ENCODE measurements at places on chromosomes 11 and 22. TPM values are rescaled to one million over a fixed set of nuclear protein-coding genes. Genes with fewer than 3 reads are reported as not detected.

DNA sequence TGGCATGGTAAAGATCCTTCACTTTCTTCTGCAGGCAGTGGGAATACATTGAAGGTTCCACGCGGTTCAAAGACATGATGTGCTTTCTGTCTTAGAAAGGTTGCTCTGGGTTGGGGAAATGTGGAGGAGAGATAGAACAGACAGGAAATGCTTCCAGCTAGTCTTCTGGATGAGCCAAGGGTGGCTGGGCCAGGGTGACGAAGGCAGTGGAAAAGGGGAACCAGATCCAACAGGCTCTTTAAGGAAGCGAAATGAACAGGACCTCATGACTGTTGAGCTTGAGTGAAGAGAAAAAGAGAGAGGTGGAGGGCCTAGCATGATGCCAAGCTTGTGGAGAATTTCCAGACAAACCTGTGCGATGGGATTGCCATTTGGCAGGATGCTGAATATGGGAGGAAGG lies 56.4 kb upstream of the LMO1 start:
- no peak for DNase-seq

- no peak for DNase-seq
Observed at GRCh38 chr22:17823964-17824363, 49.7 kb upstream of the BID start.

- no peak for DNase-seq
Observed at GRCh38 chr11:19595840-19596751, 116.5 kb upstream of the NAV2 start.

GRCh38 chr22:38863531-38864131 lies 8.4 kb downstream of the CBX6 start:
- no peak for DNase-seq

GRCh38 chr11:86941077-86941870 lies 13.9 kb downstream of the FZD4 start:
- DNase-seq = no peak

DNA sequence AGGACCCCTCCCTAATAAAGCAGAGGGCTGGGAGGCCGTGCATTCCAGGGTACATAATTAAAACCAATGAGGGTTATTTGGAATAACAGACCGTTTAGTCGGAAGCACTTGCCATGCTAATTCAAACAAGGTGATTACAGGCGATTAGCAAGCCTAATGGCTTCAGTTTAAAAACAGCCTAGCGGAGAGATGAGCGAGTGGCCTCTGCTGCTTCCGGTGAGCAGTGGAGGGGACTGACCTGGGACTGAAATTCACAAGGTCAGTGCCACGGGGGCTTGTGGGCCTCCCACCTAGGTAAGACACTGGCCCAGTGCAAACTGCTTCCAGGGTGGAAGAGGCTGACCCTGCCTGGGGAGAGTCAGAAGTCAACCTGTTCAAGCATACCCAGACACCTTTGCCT lies 56.8 kb upstream of the ALX4 start:
- DNase-seq = no peak

- no peak for DNase-seq
Observed at GRCh38 chr22:48424201-48424627, 1403.5 kb downstream of the BRD1 start.

TCP11L1 gene
- polyA plus RNA-seq = 3.2 TPM

GRCh38 chr22:49659281-49659923 lies 168.3 kb downstream of the BRD1 start:
- no peak for DNase-seq

TENM4 gene
- 7.3 TPM for polyA plus RNA-seq

GRCh38 chr22:35313311-35314121 lies 13.8 kb downstream of the TOM1 start:
- DNase-seq = no peak

- no peak for DNase-seq
Observed at GRCh38 chr11:119047205-119047604, 9.8 kb downstream of the HYOU1 start.

OR51B5 gene
- polyA plus RNA-seq = not detected

CCDC73 gene
- polyA plus RNA-seq = 0.06 TPM

CHST1 gene
- polyA plus RNA-seq = 2.1 TPM

DNA sequence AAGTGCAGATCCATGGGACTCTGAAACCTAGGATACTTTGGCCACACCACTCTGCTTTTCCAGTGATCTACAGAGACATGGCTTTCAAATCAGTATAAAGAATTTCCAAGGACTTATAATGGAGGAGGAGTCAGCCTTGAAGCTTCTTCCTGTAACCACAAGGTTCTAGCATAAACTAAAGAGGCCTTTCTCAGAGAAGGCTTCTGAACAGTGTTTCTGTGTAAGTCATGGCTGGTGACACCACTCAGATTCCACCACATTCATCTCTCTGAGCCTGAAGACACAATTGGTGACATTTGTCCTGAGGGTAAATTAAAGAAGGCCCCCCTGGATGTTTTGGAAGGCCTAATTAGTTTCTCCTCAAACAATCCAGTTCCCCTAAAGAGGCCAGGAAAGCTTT lies 29.0 kb upstream of the ADORA2A start:
- no peak for DNase-seq

- DNase-seq = no peak
Observed at GRCh38 chr11:66007201-66007634, 4.6 kb upstream of the CST6 start.

DNA sequence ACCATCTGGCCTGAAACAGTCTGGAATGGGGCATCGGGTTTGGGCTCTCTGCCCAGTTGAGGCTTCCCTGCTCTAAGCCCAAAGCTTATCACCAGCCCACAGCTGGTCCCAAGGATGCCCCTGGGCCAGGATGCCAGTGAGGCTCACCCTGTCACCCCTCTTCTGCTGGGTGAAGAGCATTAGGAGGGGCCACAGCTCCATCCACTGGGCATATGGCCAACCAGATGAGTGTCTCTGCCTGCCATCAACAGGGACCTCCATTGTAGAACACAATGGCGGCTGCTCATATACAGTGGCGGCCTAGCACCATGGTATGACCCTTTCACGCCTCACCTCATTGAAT lies 5.6 kb downstream of the CHST1 start:
- no peak for DNase-seq

- no peak for DNase-seq
Observed at GRCh38 chr11:117986981-117987574, 884 bp downstream of the IL10RA start.

OR5D14 gene
- polyA plus RNA-seq = not detected

TTC36 gene
- 0.40 TPM for polyA plus RNA-seq

ANKRD49 gene
- 35.2 TPM for polyA plus RNA-seq

SLC22A25 gene
- not detected for polyA plus RNA-seq

TMEM45B gene
- polyA plus RNA-seq = 0.11 TPM

- no peak for DNase-seq
Observed at GRCh38 chr11:83990160-83990733, 704.1 kb upstream of the CCDC90B start.

SULT4A1 gene
- 4.7 TPM for polyA plus RNA-seq

DNA sequence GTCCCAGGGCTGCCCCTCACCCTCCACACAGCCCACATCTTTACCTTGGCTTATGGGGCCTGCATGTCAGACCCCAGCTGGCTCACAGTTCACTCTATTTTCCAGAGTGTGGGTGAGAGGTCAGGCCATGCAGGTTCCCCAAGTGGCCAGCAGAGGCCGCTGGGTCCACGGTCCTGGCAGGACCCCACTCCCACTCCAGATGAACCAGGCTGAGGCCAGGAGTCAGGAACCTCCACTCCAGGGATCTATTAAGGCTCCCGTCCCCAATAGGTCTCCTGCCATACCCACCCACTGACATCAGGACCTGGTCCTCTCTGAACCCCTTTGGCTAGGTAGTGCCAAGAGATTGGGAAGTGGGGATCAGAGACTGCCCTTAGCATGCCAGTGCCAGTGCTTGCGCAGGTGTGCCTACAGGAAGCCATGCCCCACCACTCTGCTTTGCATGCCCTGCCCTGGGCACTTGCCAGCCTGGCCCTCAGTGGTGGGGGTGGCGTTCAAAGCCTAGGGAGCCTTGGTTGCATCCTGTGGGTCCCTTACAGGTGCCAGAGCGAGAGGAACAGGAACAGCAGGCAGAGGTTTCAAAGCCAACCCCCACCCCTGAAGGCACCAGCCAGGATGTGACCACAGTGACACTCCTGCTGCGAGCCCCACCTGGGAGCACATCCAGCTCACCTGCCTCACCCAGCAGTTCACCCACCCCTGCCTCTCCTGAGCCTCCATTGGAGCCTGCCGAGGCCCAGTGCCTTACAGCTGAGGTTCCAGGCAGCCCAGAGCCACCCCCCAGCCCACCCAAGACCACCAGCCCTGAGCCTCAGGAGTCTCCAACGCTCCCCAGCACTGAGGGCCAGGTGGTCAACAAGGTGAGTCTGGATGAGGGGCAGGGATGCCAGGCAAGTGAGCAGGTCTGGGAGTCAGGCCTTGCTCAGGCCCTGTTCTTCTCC lies 8.3 kb downstream of the SMTN start:
- peak; percentile 59 for DNase-seq

SELENOM gene
- polyA plus RNA-seq = 50.8 TPM

- DNase-seq = no peak
Observed at GRCh38 chr22:20963201-20964052, 3.6 kb upstream of the AIFM3 start.

OR5M3 gene
- polyA plus RNA-seq = not detected

GRCh38 chr22:23036684-23037428 lies 33.5 kb upstream of the GNAZ start:
- DNase-seq = no peak

GGT5 gene
- polyA plus RNA-seq = not detected

SHISA8 gene
- polyA plus RNA-seq = not detected

GLB1L2 gene
- polyA plus RNA-seq = 2.9 TPM

OR51B2 gene
- polyA plus RNA-seq = not detected

OR4C45 gene
- polyA plus RNA-seq = not detected

DNA sequence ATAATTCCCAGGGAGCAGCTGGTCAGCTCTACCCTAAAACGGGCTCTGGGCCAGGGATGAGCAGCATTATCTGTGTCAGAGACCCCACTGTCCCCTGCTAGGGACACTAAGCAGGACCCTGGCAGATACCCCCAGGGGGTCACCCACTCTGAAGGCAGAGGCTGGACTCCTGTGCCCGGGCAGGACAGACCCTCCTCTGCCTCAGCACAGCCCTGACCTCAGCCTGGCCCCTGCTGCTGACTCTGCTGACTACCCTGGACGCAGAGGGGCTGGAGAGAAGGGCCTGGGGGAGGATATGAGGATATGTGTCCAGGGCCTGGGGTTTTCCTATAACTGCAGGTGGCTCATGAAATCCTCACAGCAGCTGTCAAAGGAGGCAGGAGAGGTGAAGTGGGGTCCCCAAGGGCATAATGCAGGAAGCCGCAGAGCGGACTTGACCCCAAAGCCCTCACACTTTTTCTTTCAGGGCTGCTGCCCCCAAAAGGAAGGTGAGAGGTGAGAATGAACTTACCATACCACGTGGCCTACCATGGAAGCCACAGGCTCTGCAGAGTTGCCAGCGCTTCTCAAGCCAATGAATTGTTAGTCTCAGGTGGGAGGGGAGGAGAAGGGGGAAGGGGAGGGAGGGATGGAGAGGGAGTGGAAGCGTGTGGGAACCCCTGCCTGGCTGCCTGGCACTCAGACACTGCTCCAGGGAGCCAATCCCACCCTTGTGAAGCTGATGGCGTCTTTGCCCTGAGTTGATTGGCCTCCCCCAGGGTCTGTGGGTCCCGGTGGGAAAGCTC lies 76.7 kb upstream of the WNT11 start:
- no peak for DNase-seq

DNA sequence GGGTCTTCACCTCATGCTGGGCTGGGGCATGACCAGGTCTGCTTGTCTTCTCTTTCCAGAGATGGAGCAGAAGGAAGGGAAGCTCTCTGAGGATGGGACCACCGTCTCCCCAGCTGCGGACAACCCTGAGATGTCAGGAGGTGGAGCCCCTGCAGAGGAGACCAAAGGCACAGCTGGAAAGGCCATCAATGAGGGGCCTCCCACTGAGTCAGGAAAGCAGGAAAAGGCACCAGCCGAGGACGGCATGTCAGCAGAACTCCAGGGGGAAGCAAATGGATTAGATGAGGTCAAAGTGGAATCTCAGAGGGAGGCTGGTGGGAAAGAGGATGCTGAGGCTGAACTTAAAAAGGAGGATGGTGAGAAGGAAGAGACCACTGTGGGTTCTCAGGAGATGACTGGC lies 5.2 kb downstream of the SMTNL1 start:
- no peak for DNase-seq

CSF2RB gene
- not detected for polyA plus RNA-seq

DNA sequence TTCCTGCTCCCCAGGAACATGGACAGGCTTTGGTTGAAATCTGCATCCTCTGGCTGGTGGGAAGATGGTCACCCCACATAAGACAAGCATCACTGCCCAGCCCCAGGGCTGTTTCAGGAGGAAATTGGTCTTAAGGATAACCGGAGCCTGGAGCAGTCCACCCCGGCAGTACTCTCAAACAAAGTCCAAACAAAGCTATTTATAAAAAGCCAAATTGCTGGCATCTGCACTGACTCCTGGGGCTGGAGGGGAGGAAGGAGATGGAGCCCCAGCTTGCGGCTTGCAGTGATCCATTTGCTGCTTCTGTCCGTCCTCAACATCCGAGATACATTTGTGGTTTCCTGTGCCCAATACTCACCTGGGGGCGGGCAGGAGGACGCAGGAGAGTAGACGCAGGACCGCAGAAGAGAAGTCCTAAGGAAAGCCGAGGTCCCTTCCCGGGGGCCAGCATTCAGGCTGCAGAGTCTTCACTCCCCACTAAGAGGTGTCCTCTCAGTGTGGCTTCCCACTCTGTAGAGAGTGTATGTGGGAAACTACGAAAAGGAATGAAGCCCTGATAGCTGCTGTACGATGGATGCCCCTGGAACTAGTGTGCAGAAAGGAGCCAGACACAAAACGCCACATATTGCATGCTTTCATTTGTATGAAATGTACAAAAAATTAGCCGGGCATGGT lies 107.3 kb upstream of the FGF3 start:
- no peak for DNase-seq

DNA sequence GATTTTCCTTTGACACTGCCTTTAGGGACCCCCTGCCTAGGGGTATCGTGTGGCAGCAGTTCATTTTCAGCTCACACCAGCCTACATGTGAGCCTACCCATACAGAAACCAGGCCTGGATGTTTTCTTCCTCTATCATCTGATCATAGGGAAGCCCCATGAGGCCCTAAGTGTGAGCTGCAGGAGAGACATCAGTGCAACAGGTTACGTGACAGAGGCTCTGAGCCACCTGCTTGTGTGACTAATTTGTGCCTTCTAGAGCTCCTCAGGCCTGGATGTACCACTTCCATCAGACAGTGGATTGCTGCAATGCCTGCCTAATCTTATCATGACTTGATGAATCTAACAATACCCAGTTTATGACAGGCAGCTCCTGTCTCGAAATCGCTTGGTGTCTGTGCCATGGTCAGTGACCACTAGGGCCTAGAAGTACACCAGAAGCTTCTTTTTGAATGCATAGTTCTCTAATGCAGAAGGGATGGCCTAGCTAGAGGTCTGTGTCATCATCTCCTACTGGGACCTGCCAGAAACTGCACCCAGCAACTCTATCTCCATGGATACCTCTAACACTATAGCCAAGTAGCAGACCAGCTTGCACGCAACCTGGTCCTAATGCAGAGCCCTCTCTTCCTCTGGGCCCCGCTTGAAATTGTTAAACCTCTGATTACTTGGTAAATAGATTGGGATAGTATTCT lies 109.7 kb upstream of the CLPB start:
- DNase-seq = no peak

DNA sequence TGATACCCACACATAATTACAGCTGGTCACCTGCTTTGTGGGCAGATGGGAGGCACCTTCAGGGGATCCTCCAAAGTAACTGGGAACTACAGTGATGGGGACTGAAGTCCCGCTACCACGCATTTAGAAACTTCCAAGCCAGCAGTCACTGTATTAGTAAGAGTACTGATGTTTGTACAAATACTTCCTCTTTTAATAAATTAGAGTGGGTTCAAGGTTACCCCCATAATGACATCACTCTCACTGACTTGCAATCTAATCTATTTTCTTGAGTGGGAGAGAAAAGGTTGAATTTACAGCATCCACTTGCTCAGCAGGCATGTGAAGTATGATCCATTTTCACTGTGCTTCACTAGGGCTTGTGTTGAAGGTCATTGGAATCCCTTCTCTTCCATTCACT lies 72.1 kb upstream of the TIMP3 start:
- no peak for DNase-seq
